MCF 10A (cell line): ENCODE measurements at places on chromosomes 16 and 17. TPM values are rescaled to one million over a fixed set of nuclear protein-coding genes. Genes with fewer than 3 reads are reported as not detected.

DNA sequence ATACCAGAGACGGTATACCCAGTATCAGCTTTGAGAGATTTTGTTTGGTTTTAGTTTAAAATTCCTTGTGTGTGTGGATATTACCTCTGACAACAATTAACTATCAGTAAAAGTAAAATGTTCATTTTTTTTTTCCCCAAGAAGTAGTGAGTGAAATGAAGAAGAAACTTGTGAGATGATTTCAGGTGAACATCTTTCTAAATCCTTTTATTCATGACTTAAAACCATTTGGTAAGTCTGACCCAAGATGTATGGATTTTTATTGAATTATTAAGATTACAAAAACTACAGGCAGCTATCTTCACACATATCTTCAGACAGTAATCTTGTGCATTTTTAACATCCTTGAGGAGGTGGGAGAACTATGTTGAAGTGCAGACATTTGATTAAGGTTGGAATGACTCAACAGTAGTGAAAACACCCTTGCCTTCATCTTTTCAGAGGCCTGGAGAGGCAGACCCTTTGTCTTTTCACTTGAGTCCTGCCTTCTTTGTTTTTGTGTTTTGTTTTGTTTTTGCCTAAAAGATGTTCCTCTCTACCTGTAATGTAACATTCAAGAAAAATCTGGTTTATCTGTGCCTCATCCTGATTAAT is 240.3 kb upstream of the TBX2 start:
- H3K36me3 ChIP-seq, result peaks cover 5% of the 10 kb centered on the region
- H3K4me3 ChIP-seq, result no peak overlapping the region
- H3K27ac ChIP-seq, result no peak overlapping the region
- DNase-seq, result no peak

Gene ADAM11
- 0.16 and 0.56 TPM in 2 replicates for total RNA-seq

Gene WNT3
- 2.4 and 2.9 TPM in 2 replicates for total RNA-seq

Gene SLC16A5
- 26.0 and 33.1 TPM in 2 replicates for total RNA-seq

Gene EPOP
- 3.4 and 3.6 TPM in 2 replicates for total RNA-seq

DNA sequence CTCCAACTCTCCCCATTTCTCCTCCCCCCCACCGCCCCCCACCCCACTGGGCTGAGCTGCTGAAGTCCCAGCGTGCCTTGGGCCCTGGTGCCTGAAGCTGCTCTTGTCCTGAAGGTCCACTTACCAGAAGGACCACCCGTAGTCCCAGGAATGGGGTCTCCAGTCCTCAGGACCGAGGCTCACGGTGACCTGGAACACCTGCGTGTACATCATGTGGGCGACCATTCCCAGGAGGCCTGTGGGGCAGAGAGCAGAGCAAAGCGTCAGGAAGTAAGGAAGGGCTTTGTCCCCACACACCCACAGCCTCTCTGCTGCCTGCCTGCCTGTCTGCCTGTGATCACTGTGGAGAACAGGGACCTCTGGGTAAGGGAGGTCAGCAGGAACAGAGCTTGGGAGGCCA is 218.7 kb downstream of the GSG1L start:
- no peaks in the 10 kb centered on the region for H3K4me1 ChIP-seq
- DNase-seq, result no peak
- no peak overlapping the region for H3K4me3 ChIP-seq
- no peak overlapping the region for H3K27ac ChIP-seq
- H3K36me3 ChIP-seq, result no peaks in the 10 kb centered on the region
- peaks cover 10% of the 10 kb centered on the region for H3K27me3 ChIP-seq

DNA sequence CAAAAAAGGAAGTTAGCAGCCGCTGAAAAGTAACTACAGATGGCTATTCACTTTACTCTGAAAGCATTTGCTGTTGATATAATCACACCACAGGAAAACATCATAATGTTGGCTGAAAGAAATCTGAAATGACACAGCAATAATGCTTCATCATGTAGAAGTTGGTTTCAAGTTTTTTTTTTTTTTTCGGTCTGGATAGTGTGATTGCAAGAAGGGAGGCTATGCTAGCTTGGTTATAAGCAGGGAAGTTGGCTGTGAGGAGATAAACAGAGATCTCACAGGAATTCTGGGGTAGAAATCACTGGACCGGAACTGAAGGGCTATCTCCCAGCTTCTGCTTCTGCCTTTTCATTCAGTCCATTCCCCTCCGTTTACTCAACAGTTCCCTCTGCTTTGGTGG is 57.9 kb downstream of the MYO1D start:
- no peak overlapping the region for H3K4me3 ChIP-seq
- H3K27ac ChIP-seq, result peak overlapping the region; percentile 62
- H3K36me3 ChIP-seq, result no peaks in the 10 kb centered on the region
- H3K27me3 ChIP-seq, result no peaks in the 10 kb centered on the region
- no peaks in the 10 kb centered on the region for H3K4me1 ChIP-seq

GRCh38 chr17:31724026-31724425 is 135.0 kb downstream of the COPRS start:
- no peaks in the 10 kb centered on the region for H3K36me3 ChIP-seq
- H3K27me3 ChIP-seq, result no peaks in the 10 kb centered on the region
- H3K27ac ChIP-seq, result no peak overlapping the region
- no peak for DNase-seq

Gene SCNN1G
- total RNA-seq, result 7.9 and 11.9 TPM in 2 replicates

Gene ZP2
- total RNA-seq, result not detected in 2 replicates

GRCh38 chr17:34861864-34862263 is 99.4 kb downstream of the CCT6B start:
- no peaks in the 10 kb centered on the region for H3K36me3 ChIP-seq
- no peak overlapping the region for H3K27ac ChIP-seq
- H3K4me3 ChIP-seq, result no peak overlapping the region

DNA sequence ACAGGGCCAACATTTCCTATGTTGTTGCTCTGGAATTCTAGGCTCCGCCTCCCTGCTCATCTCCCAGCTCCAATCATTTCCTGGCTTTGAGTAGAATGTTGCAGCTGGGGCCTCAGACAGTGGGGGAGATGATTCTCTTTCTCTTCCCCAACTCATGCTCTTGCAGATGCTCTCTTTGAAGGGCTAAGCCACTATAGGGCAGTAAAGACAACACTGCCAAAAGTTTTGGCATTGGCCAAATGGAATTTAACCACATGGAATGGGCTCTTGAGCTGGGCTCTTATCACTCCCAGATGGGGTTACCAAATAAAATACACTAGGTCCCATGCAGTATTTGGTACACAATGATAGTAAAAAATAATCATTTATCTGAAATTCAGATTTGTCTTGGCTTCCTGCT is 19.6 kb upstream of the EFCAB13 start:
- no peaks in the 10 kb centered on the region for H3K36me3 ChIP-seq
- no peaks in the 10 kb centered on the region for H3K27me3 ChIP-seq
- peaks cover 21% of the 10 kb centered on the region for H3K4me1 ChIP-seq
- no peak for DNase-seq

GRCh38 chr16:28280881-28281836 is 11.2 kb upstream of the SBK1 start:
- no peak overlapping the region for H3K4me3 ChIP-seq
- DNase-seq, result no peak
- H3K36me3 ChIP-seq, result no peaks in the 10 kb centered on the region
- peaks cover 15% of the 10 kb centered on the region for H3K27me3 ChIP-seq

DNA sequence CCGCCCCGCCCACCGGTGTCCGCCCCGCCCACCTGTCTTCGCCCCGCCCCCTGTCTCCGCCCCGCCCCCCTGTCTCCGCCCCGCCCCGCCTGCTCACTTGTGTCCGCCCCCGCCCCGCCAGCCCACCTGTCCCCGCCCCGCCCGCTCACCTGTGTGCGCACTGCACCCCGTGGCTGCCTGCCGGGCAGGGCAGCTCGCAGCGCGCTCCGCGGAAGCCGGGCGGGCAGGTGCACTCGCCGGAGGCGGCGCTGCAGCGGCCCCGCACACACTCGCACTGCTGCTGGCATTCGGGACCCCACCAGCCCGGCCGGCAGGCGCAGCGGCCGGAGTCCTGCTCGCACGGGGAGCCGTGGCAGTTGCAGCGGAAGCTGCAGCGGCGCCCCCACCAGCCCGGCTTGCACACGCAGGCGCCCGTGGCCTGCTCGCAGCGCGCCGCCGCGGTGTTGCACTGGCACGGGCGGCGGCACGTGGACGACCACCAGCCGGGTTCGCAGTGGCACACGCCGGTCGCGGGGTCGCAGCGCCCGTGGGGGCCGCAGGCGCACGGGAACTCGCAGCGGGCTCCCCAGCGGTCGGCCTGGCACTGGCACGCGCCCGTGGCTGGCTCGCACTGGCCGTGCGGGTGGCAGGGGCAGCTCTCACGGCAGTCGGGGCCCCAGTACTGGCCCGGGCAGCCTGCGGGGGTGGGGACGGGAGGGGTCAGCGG is 2.1 kb downstream of the SCARF1 start:
- H3K4me1 ChIP-seq, result peaks cover 8% of the 10 kb centered on the region
- no peaks in the 10 kb centered on the region for H3K36me3 ChIP-seq
- peak; percentile 56 for DNase-seq
- H3K27ac ChIP-seq, result no peak overlapping the region
- H3K4me3 ChIP-seq, result peak overlapping the region; percentile 60
- H3K27me3 ChIP-seq, result no peaks in the 10 kb centered on the region

DNA sequence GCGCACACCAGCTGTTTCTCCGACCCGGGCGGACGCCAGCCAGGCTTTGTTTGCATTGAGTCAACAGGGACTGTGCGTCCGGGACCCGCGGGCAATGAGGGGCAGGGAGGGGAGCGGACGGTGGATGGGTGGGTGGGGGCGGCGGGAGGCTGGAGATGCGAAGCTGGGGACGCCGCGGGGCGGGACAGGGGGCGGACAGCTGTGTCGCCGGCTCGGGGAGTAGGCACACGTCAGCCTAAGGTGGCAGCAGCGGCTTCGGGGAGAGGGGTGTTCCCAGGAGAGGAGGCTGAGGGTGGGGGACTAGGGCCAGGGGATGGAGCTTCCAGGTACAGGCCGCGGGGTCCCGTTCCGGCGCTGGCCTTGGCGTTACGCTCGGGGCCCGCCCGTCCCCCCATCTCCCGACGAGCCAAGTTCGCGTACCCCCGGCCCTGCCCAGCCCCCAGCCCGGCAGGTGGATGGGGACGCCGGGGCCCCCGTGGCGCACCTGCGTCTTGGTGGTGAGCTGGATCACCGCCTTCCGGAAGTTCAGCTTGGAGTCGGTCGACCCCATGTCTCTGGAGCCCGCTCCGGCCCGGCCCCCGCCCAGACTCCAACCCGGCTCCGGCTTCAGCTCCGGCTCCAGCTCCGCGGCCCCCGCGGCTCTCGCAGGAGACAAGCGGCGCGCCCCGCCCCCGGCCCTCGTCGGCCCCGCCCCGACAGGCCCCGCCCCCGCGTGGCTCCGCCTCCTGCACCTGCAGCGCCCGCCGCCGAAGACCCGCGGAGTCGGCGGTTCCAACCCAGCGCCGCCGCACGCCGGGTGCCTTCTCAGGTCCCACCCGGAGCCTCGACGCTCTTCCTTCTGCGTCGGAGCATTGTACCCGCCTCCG is at the start of gene HID1:
Gene HID1, minus strand, starts transcription at position 653 of the 866 bp plus-strand sequence. Its CDS starts 103 bp downstream, at position 550.
- no peak for DNase-seq
- peaks cover 6% of the 10 kb centered on the region for H3K4me1 ChIP-seq
- no peak within 1 kb of the TSS for H3K27ac ChIP-seq
- peak within 1 kb of the TSS; percentile 75 for H3K4me3 ChIP-seq
- no peaks in the 10 kb centered on the region for H3K36me3 ChIP-seq
- peaks cover 14% of the 10 kb centered on the region for H3K27me3 ChIP-seq

Gene RDM1
- total RNA-seq, result 0.44 and 2.6 TPM in 2 replicates

DNA sequence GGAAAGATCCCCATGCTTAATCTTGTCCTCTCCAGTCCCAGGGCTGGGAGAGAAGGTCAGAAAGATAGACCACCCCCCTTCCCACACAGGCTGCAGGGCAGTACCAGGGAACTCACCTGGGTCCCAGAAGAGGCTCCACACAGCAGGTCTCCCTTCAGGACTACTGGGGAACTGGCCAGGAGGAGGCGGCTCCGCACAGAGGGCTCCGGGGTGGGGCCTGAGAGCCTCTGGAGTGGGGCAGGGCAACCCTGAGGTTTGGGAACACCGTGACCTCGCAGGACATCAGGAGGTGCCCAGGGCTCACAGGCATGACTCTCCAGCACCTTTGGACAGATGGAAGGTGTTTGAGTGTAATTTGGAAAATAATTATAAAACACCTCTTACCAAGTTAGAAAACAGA is 11.0 kb downstream of the ABCA3 start:
- peaks cover 6% of the 10 kb centered on the region for H3K4me1 ChIP-seq
- no peak overlapping the region for H3K4me3 ChIP-seq
- H3K27ac ChIP-seq, result no peak overlapping the region

Gene SYT17
- total RNA-seq, result not detected in 2 replicates

Gene COL1A1
- total RNA-seq, result 3.4 and 4.5 TPM in 2 replicates

Gene ZFHX3
- 21.1 and 27.4 TPM in 2 replicates for total RNA-seq

DNA sequence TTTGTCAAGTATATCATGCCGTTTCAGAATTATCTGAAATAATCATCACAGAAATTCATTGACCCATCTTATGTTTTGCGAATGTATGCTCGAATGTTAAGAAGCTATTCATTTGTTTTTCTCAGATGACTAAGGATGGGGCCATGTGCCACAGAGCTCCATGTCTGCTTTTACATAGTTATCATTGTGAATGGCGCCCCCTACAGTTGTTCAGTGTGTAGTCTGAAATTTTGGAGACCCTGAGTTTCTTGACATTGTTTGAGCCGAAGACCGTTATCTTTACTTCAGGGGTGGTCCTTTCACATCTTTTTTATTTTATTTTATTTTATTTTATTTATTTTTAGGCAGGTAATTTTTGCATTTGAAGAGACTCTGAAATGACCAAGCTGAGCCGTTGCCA is 972.0 kb upstream of the RBFOX1 start:
- H3K27ac ChIP-seq, result no peak overlapping the region
- DNase-seq, result no peak
- no peak overlapping the region for H3K4me3 ChIP-seq
- no peaks in the 10 kb centered on the region for H3K36me3 ChIP-seq

Gene HID1
- total RNA-seq, result 3.2 and 7.0 TPM in 2 replicates

DNA sequence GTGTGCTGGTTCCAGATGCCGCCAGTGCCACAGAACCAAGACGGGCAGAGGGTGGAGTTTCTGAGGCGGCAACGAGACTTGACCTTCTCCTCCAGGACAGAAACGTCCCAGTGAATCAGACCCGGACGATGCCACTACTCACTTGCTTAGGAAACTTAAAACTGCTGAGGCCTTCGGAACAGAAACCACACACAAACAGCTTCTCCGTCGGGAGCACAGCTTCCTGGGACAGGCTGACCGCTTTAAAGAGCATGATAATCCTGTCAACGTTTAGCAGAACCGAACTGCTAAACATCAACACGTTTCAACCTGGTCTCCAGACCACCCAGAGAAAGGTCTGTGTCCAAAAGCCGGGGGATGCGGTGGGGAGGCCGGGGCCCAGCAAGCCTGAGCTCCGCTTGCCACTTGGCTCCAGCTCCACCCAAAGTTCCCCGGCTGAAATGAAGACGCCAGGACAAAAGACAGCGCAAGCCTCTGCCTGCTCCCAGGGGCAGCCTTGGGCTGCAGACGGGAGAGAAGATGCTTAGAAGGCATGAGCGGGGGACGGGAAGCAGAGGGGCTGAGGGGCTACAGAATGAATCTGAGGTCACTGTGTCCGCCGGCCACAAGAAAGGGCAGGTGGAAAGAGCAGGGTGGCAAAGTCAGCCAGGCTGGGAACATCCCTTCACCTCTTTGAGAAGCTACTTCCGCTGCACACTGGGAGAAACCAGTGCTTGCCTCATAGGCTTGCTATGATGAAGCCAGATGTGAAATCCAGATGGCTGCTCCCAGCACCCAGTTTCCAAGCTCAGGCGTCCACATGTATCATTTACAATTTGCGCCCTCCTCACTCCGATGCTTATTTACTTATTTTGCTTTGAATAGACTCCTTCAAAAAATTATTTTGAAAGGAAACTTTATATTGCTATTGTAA is 69.0 kb downstream of the MRM3 start:
- no peak overlapping the region for H3K27ac ChIP-seq
- no peaks in the 10 kb centered on the region for H3K36me3 ChIP-seq
- no peak overlapping the region for H3K4me3 ChIP-seq
